ENCODE measurements at places on chromosomes 11 and 22.
A peak's percentile ranks its signal among the peaks of the same experiment; 100 is the strongest.

DNA sequence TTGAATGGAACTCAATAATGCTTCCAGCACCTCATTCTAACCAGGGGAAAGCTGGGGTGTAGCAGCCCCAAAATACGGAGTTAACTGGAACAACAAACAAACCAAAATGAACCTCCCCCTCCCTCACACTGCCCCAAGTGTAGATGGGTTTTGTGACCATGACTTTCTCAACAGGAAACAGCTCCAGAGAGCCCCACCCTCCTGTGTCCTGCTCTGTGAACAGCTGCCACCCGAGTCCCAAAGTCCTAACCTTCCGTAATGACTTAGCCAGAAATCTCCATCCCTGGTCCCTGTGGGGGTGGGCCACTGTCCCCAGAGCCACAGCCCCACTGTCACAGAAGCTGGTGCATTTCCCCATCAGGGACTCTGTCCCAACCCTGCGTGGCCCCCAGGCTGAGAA, 155.4 kb downstream of the CRYBB2 start:
- no peak for DNase-seq

- no peak for DNase-seq
Observed at GRCh38 chr22:50260801-50261614, 475 bp downstream of the MAPK12 start.

DNA sequence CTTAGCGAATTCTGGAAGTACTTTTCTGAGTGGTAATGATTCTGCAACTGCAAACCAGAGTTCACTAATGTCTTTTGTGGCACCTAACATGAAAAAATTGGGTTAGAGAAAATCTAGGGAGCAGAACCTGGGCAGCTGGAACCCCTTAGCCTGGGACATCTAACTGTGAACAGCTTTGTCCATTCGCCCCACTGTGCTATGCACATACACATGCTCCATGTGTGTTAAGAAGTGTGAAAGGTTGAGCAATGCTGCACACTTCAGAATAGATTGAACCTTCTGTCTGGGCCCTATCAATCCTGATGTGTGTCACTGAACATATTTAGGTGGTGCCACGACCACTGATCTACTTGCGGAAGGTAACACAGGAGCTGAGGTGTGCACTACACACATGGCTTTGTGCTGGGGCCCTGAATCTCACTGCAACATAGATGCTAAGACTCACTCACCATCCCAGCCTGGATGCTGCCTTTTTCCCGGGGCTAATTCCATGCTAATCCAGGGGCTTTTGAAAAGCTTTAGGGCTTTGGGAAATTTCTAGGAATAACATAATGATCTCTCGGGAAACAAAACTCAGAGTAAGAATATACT, 976.2 kb downstream of the NTM start:
- DNase-seq = no peak

- no peak for DNase-seq
Observed at GRCh38 chr11:76857781-76858410, 2.8 kb upstream of the ACER3 start.

DNA sequence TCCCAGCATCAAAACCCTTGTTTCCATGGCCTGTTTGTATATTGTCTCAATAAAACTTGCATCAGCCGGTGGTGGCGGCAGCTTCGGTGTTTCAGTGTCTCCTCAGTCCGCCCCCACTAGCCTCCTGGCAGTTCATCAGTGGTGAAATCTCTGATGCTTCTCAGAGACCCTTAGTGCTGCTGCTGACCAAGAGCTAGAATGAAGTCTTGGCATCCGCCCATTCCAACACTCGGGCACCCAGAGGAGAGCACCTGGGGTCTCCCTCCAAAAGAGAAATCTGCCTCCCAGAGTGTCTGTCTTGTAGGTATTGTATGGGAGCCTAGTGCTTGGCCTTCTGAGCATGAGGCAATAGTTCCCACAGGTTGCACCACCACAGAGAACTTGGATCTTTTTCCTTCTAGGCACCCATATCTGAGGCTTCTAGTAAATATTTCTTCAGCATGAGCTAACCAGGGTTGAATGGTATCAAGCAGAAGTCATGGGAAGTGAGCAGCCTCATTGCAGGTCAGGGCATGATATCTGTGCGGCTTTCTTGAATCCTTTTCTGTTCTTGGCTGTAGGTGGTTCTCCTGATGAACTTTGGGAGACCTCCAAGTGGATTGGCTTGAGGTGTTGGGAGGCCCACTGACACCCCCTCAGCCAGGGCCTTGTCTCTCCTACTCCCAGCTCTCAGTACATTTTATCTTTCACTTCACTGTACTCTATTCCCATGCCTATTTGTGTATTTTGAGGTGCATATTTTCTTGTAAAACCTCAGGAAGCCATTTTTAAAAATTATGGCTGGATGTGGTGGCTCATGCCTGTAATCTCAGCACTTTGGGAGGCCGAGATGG, 13.2 kb upstream of the AIFM3 start:
- no peak for DNase-seq

DNA sequence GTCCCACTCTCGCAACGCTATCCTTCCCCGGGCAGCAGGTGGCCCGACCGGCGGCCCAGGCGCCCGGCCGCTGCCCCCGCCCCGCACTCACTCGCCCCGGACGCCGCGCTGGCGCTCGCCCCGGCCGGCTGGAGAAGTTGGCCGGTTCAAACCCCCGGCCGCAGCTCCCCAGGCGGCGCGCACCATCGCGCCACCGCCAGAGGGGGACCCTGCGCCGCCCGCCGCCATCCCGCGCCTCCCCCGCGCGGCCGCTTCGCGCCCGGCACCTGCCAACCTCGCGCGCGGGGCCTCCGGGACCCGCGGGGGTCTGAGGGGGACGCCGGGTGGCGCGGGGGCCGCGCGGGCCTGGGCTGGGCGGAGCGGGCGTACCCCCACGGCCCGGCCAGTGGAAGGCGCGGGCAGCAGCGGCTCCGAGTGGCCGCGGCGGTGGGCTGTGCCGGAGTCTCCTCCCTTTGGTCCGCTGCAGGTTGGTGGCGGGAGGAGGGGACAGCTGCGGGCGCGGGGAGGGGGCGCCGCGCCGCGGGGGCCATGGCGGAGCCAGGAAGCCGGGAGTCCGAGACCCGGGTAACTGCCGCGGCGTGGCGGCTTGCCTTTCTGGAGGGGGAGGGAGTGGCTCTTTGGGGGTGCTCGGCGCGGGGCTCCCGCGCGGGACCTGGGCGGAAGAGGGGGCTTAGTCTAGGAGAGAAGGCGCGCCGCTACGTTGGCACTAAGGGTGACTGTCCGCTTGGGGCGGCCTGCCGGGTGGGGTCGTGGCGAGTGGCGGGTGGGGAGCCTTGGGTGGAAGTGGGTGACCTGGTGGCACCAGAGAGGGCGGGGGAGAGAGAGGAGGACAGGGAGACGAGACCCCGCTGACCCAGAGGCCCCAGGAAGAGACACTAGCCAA, at the start of the genes MPST and TST:
Gene MPST, plus strand, starts transcription at position 434 of the 883 bp plus-strand sequence. Its CDS starts 95 bp downstream, at position 529.
Gene TST, minus strand, starts transcription at position 139 of the 883 bp plus-strand sequence. CDS start 715 bp downstream, outside the sequence.
- no peak for DNase-seq

DNA sequence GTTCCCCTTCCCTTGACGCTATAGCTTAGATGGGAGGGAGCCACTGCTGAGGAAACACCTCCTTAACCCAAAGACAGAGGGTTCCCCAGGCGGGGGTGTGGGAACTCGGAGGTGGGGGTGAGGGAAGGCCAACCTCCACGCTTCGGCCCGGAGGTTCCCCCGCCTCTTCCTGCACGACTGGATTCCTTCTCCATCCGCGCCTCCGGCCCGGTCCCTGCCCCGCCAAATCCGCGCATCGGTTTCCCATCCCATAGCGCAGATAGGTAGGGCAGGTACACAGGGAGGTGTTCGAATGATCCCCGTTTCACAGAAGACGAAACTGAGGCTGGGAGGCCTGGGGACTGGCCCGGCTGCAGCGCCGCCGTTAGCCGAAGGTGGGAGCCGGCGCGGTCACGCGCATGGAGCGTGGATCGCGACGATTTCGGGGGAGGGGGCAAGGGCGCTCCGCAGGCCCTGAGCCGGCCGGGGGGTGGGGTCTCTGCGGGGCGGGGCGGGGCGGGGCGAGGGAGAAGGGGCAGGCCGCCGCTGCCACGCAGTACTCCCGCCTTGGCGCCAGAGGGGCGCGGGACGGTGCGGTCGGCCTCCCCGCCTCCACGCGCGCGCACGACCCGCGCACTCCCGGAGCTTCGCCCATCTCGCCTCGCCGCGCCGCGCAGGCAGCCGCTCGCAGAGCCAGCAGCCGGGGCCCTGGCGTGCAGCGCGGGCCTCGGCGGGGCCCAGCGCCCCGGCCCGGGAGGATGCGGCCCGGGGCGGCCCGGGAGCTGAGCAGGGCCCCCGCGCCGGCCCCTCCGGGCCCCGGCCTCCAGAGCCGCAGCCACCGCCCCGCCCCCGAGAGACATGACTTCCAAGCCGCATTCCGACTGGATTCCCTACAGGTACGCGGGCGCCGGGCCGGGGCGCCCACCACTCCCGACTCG, at the start of gene TUB:
Gene TUB, plus strand, starts transcription at position 538 of the 917 bp plus-strand sequence. Its CDS starts 300 bp downstream, at position 838.
- DNase-seq = no peak

DNA sequence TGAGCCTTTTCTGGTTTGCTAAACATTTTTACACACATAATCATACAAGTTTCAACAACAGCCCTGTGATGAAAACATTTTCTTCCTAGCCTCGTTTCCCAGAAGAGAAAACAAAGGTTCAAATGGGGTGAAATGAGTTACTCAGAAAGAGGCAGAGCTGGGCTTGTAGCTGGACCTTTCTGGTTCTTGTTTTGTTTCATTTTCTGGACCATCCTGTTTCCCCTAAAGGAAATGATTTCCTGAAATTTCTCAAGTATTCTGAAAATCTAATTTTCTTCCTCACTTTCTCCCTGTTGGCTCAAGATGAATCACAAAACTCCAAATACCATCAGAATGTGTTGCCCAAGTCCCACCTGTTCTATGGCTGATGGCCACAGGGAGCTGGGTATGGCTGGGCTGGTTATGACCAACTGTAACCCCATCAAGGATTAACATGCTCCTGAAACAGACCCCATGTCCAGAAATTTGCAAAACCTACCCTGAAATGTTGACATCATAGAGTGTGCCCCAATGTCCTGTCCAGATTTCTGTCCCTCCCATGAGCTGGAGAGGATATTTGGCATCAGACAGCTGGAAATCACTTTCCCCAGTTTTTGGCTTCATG, 6.7 kb upstream of the APOL4 start:
- no peak for DNase-seq

- DNase-seq = no peak
Observed at GRCh38 chr22:46066691-46067090, 83.6 kb upstream of the PPARA start.

DNA sequence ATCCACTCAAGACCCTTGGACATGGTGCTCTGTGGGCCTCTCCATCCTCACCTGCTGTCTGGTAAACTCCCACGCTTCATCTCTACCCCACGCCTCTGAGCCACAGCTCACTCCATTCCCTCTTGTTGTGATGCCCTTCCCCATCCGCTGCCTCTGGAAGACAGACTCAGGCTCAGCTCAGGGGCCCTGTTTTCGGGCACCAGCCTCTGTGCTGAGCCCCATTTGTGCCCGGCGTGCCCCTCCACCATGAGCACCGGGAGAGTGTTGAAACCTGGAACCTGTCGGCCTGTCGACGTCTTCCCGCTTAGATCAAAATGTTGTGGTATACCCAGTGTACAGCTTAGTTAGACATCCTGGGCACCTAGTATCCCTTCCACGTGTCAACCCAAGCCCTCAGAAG, 6.5 kb upstream of the SCUBE1 start:
- no peak for DNase-seq

DNA sequence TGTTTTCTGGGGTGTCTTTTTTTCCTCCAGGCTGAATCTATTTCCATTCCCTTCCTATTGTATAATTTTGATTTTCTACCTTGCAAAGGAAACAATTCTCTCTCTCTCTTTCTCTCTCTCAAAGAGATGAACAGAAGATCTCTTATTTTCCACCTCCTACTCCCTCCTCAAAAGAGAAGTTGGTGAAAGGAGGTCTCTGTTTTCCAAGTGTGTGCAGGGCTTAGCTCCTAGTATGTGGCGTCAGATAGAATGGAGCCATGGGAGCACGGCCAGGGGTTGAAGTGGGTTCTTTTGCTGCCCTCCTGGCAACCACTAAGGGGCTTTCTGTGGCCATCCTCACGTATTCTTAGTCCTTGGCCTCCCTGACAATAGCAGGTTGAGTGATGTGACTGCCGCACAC, 480 bp downstream of the TRIM34 start:
- no peak for DNase-seq

DNA sequence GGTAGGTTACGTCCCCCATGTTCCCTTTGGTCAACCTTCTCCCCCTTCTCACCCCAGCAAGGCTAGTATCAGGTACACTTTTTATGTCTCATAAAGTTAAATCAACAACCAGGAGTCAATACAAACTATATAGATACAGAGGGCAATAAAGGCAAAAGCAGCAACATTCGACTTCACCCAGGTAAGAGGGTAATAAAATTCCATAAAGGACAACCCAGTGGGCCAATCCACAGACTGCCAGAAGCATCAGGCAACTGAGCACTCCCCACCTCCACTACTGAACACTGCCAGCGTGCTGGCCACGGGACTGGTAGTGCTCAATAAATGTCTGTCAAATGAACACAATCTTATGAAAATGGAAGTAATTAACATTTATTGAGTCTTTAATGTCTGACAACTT, 5.1 kb upstream of the MS4A18 start:
- no peak for DNase-seq

GRCh38 chr11:58788355-58789023, 56.0 kb downstream of the GLYATL2 start:
- DNase-seq = no peak

GRCh38 chr11:111654601-111655000, 52.4 kb downstream of the SIK2 start:
- no peak for DNase-seq

GRCh38 chr11:99383648-99384245, 363.0 kb downstream of the CNTN5 start:
- peak; percentile 20 for DNase-seq

DNA sequence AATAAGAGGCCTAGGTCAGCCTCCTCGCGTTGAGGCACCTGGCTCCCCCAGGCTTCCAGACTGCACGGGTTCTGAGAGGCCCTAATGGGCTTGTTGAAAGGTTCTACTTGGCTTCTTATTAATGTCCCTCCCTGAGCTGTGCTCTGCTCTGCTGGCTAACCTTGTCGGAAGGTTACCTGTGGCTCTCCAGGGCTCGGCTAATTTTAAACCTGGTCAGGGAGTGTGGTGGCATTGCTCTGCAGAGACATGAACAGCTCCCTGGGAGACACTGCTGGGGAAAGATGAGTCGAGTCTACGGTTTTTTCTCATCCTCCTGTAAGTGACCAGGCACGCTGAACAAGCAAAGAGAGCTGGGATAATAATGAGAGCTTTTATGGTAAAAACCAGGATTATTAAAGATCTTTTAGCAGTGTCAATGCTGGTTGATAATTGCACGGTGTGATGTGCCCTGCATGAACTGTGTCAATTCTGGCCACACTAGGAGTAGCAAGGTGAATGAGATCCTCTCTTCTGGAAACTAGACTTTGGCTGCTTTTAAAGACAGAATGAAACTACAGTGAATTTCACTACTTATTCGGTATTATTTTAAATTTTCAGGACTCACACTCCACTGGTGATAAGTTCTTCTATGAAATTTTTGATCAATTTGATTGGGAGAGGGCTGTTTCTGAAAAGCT, 70.7 kb downstream of the TEAD1 start:
- no peak for DNase-seq

DNA sequence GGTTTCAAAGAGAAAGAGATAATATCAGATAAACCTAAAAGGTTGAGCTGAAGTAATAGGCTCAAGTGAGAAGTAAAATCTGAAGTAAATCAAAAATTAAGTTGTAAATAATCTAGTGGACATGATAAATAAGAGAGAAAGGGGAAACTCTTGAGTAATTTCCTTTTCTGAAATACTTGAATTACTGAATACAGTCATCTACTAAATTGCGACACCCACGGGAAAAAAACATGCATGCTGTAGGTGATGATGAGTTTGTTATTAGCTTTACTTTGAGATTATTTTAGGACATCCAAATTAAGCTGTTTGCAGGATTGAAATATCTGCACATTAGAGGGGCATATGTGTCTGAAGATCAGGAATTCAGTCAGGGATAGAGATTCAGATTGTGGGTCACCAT, 50.0 kb upstream of the CARD18 start:
- DNase-seq = no peak

GRCh38 chr11:126375726-126376125, 20.2 kb downstream of the ST3GAL4 start:
- no peak for DNase-seq

All from urinary bladder (tissue), 4 donors.